ENCODE measurements at places on chromosomes 1 and 21.
A peak's percentile ranks its signal among the peaks of the same experiment; 100 is the strongest.

DNA sequence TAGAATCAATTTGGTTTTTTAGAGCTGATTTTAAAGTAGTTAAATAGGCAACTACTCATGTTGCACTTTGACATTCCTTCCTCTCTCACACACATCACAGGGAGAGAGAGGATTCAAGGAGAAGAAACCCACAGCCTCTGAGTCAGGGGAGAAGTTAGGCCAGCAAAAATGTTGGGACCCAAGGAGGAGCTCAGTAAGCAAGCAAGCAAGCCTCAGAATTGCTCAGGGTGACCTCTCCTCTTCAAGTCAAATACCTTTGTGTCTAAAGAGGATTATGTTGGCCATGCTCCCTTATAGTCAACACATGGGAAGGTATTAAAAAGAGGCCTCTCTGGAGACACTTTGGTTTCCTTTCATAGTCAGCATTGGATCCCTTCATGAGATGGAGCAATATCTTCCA, 80.5 kb upstream of the WARS2 start:
- H3K36me3 ChIP-seq = peaks cover 8% of the 10 kb centered on the region
- H3K4me3 ChIP-seq = no peak overlapping the region
- no peak overlapping the region for H3K27ac ChIP-seq
- no peaks in the 10 kb centered on the region for H3K27me3 ChIP-seq

DNA sequence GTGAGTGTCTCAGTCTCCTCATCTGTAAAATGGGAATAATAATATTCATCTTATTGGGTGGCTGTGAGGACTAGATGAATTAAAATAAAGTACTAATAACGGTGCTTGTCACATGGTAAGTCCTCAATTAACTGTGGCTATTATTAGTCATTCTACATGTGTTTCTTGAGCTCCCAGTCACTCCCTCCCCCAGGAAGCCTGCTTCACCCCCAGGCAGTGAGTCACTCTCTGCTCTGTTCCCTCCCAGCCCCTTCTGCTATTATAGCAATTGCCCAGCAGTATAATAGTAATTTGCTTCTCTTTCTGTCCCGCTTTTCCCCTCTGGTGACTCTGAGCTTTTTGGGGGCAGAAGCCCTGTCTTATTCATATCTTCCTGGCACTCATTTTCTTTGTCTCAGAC, 102.0 kb downstream of the BEND5 start:
- H3K4me1 ChIP-seq = no peaks in the 10 kb centered on the region
- no peak overlapping the region for H3K4me3 ChIP-seq
- no peaks in the 10 kb centered on the region for H3K27me3 ChIP-seq
- no peak for DNase-seq

- H3K36me3 ChIP-seq = no peaks in the 10 kb centered on the region
- no peaks in the 10 kb centered on the region for H3K4me1 ChIP-seq
- no peak for DNase-seq
- H3K27ac ChIP-seq = no peak overlapping the region
- no peaks in the 10 kb centered on the region for H3K27me3 ChIP-seq
These were observed 29.0 kb downstream of the TNR start for GRCh38 chr1:175714350-175714749.

DNA sequence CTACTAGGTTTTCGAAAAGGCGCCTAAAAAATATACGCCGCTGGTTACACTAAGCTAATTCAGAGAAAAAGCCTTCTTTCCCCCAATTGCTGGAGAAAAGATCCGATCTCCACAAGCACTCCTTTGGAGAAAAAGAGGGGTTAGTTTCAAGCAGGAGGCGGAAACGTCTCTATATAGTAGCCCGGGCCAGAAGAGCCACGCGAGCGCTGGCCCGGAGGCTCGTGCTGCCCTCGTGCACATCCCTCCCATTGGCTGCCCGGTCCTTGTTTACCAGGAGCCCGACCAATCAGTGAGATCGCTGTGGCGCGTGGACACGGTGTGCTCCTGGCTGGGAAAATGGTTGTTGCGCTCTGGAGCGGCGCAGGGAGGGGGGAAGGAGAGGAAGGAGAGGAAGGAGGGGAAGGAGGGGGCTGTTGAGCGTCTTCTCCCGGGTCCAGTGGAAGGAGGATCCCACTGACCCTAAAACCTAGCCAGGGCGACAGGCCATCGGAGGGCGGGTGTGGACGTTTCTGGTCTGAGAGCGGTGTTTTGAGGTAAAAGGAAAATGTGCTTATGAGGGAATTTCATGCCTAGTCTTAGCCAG, at the start of gene TXNIP:
Gene TXNIP (minus strand): TSS at position 147 of the 583 bp plus-strand sequence. CDS start 313 bp downstream, outside the sequence.
- H3K27ac ChIP-seq = peak within 1 kb of the TSS; percentile 97
- peaks cover 37% of the 10 kb centered on the region for H3K36me3 ChIP-seq
- no peaks in the 10 kb centered on the region for H3K4me1 ChIP-seq
- peak; percentile 98 for DNase-seq
- no peaks in the 10 kb centered on the region for H3K27me3 ChIP-seq

- H3K4me1 ChIP-seq = no peaks in the 10 kb centered on the region
- H3K27me3 ChIP-seq = no peaks in the 10 kb centered on the region
- H3K4me3 ChIP-seq = no peak overlapping the region
These were observed 65.5 kb downstream of the RNF187 start for GRCh38 chr1:228552596-228553176.

DNA sequence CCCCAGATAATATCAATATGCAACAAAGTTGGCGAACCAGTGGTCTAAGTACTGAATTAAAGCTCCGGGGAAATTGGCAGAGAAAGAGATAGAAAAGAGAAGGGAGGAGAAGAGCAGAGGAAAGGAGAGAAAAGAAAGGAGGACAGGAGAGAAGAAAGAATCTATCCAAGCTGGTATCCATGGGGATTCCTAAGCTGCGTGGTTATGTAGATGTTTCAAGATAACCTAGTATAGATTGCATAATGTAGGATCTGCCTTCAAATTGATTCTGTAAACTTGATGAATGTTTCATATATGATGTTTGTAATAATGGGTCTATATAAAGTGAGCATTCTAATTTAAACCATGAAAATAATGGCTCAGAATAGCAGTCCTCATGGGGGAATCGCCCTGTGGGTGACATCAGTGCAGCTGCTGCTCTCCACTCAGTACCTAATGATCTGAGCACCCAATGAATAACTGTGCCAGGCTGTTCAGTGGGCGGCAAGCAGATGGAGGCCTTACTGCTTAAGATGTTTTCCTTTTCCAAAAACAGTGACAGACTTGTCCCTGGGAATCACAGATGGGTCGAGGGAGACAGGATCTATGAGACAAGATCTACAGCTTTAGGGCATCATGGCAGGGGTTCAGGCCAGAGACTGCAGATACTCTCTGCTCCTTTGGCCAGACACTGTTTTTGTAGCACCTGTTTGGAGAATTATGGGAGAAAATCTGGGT, 78.0 kb downstream of the LAMC2 start:
- H3K36me3 ChIP-seq = no peaks in the 10 kb centered on the region
- no peak overlapping the region for H3K27ac ChIP-seq
- no peaks in the 10 kb centered on the region for H3K27me3 ChIP-seq
- no peaks in the 10 kb centered on the region for H3K4me1 ChIP-seq
- H3K4me3 ChIP-seq = no peak overlapping the region
- DNase-seq = no peak

GRCh38 chr1:216562383-216562782, 139.1 kb upstream of the USH2A start:
- no peak overlapping the region for H3K4me3 ChIP-seq
- H3K27me3 ChIP-seq = no peaks in the 10 kb centered on the region
- no peak overlapping the region for H3K27ac ChIP-seq
- H3K36me3 ChIP-seq = no peaks in the 10 kb centered on the region
- no peak for DNase-seq

GRCh38 chr1:95096218-95096841, 20.8 kb upstream of the TLCD4 start:
- no peak for DNase-seq
- H3K27me3 ChIP-seq = no peaks in the 10 kb centered on the region
- no peaks in the 10 kb centered on the region for H3K36me3 ChIP-seq
- H3K27ac ChIP-seq = no peak overlapping the region

GRCh38 chr1:226761322-226761721, 22.2 kb upstream of the ITPKB start:
- no peak for DNase-seq
- no peaks in the 10 kb centered on the region for H3K36me3 ChIP-seq

- H3K27me3 ChIP-seq = no peaks in the 10 kb centered on the region
- DNase-seq = no peak
- no peak overlapping the region for H3K27ac ChIP-seq
- no peak overlapping the region for H3K4me3 ChIP-seq
These were observed 25.8 kb downstream of the COL18A1 start for GRCh38 chr21:45430521-45431501.

- DNase-seq = no peak
- H3K27me3 ChIP-seq = no peaks in the 10 kb centered on the region
- H3K4me3 ChIP-seq = no peak overlapping the region
These were observed 23.3 kb downstream of the ZBTB17 start for GRCh38 chr1:15952317-15953258.

DNA sequence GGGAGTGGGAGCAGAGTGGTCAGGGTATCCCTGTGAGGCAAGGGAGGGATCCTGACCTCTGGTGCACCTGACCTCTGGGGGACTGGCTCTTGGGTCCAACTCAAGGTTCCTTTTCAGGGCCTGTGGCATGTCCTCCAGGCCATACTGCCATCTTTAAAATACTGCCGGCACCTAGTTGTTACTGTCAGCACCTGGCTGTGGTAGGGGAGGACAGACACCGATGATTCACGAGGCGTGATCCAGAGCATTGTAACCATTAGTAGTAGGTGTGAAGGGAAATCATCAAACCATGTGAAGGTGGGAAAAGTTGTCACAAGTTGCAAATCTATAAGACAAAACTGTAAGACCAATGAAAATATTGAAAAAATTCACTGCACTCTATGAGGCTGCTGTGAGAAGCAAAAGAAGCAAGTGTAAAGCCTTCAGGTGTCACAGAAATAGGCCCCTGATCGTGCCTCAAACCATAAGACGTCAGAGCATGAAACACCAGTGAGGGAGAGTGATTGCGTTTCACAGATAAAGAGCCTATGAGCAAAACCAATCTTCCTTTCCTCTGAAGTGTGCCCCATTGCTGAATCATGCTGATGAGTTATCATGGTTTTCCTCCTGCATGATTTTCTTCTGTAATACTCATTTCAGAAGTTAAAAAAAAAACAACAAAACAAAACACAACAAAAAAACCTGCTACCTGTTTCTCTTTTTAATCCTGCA, 55.3 kb downstream of the CDC7 start:
- no peaks in the 10 kb centered on the region for H3K36me3 ChIP-seq
- H3K4me3 ChIP-seq = no peak overlapping the region
- no peak overlapping the region for H3K27ac ChIP-seq
- peaks cover 33% of the 10 kb centered on the region for H3K4me1 ChIP-seq
- no peak for DNase-seq

DNA sequence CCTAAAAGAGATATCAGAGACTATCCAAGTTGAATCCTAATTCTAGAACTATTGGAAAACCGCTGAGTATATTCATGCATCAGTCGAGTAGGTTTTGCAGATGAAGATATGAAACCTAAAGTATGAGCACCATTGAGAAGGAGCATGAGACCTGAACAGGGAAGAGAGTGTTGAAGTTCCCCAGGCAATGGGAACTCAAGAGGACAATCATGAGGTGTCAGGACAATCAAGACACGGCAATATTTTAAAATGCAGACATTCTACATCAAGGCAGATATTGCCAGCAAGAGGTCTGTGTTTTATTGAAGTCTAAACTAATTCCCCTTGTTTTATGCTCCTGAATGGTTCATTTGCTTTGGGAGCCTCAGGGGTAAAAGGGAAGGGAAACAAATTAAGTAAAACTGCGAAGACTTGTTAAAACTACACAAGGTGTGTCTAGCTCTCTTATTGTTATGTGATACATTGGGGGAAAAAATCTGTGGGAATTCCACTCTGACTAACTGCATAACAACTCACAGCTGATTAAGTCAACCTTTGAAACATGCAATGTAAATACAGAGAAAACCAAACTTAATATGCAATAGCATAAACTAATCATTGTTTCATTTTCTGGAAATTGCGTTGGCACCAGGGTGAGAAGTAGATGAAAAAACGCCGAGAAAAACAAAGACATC, 347.9 kb upstream of the ADGRL2 start:
- no peaks in the 10 kb centered on the region for H3K36me3 ChIP-seq
- no peak overlapping the region for H3K4me3 ChIP-seq
- no peak overlapping the region for H3K27ac ChIP-seq
- no peaks in the 10 kb centered on the region for H3K27me3 ChIP-seq

GRCh38 chr1:61078618-61079295, 3.6 kb upstream of the NFIA start:
- H3K27me3 ChIP-seq = no peaks in the 10 kb centered on the region
- H3K36me3 ChIP-seq = no peaks in the 10 kb centered on the region
- peak overlapping the region; percentile 43 for H3K4me3 ChIP-seq
- H3K4me1 ChIP-seq = peaks cover 29% of the 10 kb centered on the region
- H3K27ac ChIP-seq = peak overlapping the region; percentile 83

- H3K27ac ChIP-seq = no peak overlapping the region
- no peak for DNase-seq
- H3K4me1 ChIP-seq = no peaks in the 10 kb centered on the region
- H3K4me3 ChIP-seq = no peak overlapping the region
- no peaks in the 10 kb centered on the region for H3K36me3 ChIP-seq
- H3K27me3 ChIP-seq = no peaks in the 10 kb centered on the region
These were observed 51.1 kb downstream of the C8A start for GRCh38 chr1:56905667-56906066.

- no peaks in the 10 kb centered on the region for H3K27me3 ChIP-seq
- H3K4me3 ChIP-seq = no peak overlapping the region
- H3K27ac ChIP-seq = no peak overlapping the region
- H3K36me3 ChIP-seq = no peaks in the 10 kb centered on the region
- no peaks in the 10 kb centered on the region for H3K4me1 ChIP-seq
These were observed 31.1 kb downstream of the HUNK start for GRCh38 chr21:31903896-31904295.
